GM12864 (cell line): ENCODE measurements at places on chromosomes 2 and 18.

GRCh38 chr18:8730080-8730827 is 24.9 kb downstream of the MTCL1 start:
- DNase-seq: no peak

DNA sequence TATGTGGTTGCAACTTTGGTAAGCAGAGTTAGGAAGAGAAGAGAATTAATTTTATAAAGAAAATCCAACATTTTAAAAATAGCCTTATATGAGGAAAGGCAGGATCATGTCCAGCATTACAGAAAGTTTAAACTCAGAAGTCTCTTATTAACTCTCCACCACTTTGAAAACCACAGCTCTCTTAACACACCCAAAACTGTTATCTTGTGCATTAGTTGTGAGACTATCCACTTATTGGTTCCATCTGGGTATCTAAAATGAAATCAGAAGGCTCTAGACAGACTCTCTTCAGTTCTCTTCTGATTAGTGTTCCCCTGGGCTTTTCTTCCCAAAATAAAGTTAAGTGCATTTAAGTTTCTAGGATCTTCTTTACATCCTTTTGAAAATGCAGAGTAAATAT is 251.5 kb downstream of the TXNL1 start:
- no peak for DNase-seq

DNA sequence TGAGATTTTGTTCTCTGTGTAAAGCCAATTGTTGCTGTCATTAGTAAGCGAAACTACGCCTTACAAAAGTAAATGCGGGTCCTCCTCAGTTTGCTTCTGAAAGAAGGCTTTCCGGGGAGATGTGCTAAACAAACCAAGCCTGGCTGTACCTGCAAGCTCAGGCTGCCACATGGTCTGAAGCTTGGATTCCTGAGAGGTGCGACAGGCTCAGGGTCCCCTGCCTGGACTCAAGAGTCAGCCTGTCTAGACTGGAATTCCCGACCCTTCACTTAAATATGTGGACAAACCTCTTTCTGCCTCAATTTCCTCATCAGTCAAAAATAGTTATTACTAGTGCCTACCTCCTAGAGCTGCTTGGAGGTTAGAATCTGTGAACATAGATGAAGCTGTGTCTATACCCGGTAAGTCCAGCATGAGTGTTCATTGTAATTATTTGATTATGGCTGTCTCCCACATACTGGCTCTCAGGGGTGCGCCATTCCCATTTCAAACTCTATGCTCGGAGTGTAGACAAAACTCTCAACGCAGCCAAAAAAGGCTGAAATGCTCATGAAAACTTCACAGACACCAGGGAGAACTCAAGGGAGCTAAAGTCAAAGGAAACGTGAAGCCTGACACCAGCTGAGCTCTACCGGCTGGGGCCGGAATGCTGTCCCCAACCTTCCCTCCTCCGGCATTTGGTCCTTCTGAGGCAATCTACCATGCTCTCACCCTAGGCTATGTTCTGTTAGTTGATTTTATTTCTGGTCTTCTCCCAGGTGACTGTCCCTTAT is 31.4 kb downstream of the SOWAHC start:
- no peak for DNase-seq

- DNase-seq: no peak
Measured at GRCh38 chr2:219399716-219400478, 12.2 kb upstream of the DNPEP start.

- no peak for DNase-seq
Measured at GRCh38 chr18:11021477-11021876, 127.9 kb downstream of the PIEZO2 start.

- DNase-seq: no peak
Measured at GRCh38 chr18:25927830-25928229, 162.6 kb downstream of the SS18 start.

DNA sequence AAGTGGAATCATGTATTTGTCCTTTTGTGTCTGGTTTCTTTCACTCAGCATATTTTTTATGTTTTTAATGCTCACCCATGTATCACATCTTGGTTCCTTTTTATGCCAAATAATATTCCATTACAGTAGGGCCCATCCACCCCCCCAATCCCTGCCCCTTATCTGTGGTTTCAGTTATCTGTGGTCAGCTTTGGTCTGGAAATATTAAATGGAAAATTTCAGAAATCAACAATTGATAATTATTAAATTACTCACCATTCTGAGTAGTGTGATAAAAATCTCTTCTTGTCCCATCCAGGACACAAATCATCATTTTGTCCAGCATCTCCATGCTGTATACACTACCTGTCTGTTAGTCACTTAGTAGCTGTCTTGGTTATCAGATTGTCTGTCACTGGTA is 66.7 kb downstream of the BIRC6 start:
- no peak for DNase-seq

DNA sequence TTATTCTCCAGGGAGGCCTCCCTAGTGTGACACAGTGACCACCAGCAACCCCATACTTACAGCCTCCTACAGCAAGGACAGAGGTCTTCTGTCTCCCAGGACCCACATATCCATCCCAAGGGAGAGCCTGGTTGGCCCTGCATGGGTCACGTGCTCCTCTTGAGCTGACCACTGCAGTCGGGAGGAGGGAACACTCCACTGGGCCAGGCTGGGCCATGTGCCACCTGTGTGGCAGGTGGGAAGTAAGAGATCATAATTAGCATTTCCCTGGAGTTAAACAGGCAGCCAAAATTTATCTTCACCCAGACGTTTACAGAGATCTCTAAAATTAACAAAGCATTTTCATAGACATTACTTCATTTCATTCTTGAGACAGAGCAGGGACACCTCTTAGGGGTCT is 33.4 kb upstream of the MLPH start:
- DNase-seq: no peak
